ENCODE measurements at places on chromosomes 6 and 20. TPM values are rescaled to one million over a fixed set of nuclear protein-coding genes. Genes with fewer than 3 reads are reported as not detected.

Gene BFSP1
- total RNA-seq: 2.3 TPM

Gene PDE7B
- total RNA-seq: 22.1 TPM

Gene SLC17A9
- 6.4 TPM for total RNA-seq

Gene SERINC1
- total RNA-seq: 241 TPM

Gene DEFB127
- not detected for total RNA-seq

Gene KIAA0408
- total RNA-seq: 1.3 TPM

Gene SCRT2
- not detected for total RNA-seq

Gene LY6G6D
- not detected for total RNA-seq

Gene WFDC2
- not detected for total RNA-seq

Gene STX11
- total RNA-seq: 0.26 TPM

Gene NRN1
- total RNA-seq: under 0.01 TPM

Gene WFDC5
- total RNA-seq: not detected

Gene MYLK4
- 0.26 TPM for total RNA-seq

Gene COL12A1
- total RNA-seq: 1,023 TPM

Gene SPATA25
- 3.6 TPM for total RNA-seq

Gene RAMACL
- total RNA-seq: 2.3 TPM

Gene MYL9
- total RNA-seq: 25.4 TPM

Gene MCHR2
- not detected for total RNA-seq

Gene IP6K3
- 1.8 TPM for total RNA-seq

Gene LRFN2
- not detected for total RNA-seq

Gene C2
- 27.2 TPM for total RNA-seq

Gene AFG1L
- 5.4 TPM for total RNA-seq

Gene CYP24A1
- not detected for total RNA-seq

Gene TMEM74B
- total RNA-seq: not detected

Gene ATP6V1G2
- total RNA-seq: 4.1 TPM

Gene GSTA2
- total RNA-seq: not detected

Gene FABP7
- not detected for total RNA-seq

Gene PRPH2
- total RNA-seq: 5.1 TPM

Gene PREX1
- total RNA-seq: 3.1 TPM
